ENCODE measurements at places on chromosomes 7 and 10.
A peak's percentile ranks its signal among the peaks of the same experiment; 100 is the strongest.

DNA sequence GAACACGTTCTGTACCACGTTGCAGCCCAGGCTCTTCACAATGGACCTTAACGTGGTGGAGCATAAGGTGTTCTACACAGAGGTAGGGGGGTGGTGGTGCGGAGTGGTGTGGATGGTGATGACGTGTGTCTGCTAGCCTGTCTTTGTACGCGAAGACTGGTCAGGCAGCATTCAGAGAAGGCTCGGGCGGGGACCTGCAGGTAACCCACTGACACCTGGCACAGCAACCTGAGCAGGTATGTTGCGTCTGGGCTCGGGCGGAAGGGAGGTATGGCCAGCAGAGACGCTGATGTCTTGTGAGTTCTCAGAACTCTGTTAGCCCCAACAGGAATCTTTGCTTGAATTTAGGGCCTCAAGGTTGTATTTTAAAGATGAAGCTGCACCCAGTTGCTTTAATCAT lies 55.0 kb downstream of the TRRAP start:
- H3K4me1 ChIP-seq, result peaks cover 19% of the 10 kb centered on the region
- H3K4me3 ChIP-seq, result no peak overlapping the region
- DNase-seq, result no peak
- H3K27ac ChIP-seq, result no peak overlapping the region
- H3K27me3 ChIP-seq, result no peaks in the 10 kb centered on the region

GRCh38 chr10:12333380-12334185 lies 15.8 kb upstream of the CAMK1D start:
- H3K4me3 ChIP-seq, result no peak overlapping the region
- H3K27ac ChIP-seq, result peak overlapping the region; percentile 10
- H3K4me1 ChIP-seq, result peaks cover 6% of the 10 kb centered on the region
- DNase-seq, result peak; percentile 27
- no peaks in the 10 kb centered on the region for H3K36me3 ChIP-seq

DNA sequence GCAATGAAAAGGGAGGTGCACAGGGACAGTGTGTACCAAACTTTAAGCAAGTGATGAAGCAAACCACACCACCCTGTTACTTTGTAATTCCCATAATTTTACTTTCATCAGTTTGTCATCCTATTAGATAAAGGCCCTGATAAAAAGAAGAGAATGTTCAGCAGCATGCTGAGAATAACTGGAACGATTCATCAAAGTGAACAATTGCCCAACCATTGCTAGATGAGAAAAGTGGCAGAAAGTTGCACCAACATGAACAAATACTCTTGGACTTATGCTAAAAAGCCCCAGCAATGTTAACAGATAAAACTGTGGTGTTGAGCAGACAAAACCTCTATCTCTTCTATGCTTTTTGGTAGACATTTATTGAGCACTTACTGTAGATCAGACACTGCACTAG lies 75.5 kb upstream of the PCGF5 start:
- H3K36me3 ChIP-seq, result no peaks in the 10 kb centered on the region
- peaks cover 56% of the 10 kb centered on the region for H3K27me3 ChIP-seq
- DNase-seq, result no peak
- H3K4me3 ChIP-seq, result no peak overlapping the region
- H3K4me1 ChIP-seq, result no peaks in the 10 kb centered on the region

DNA sequence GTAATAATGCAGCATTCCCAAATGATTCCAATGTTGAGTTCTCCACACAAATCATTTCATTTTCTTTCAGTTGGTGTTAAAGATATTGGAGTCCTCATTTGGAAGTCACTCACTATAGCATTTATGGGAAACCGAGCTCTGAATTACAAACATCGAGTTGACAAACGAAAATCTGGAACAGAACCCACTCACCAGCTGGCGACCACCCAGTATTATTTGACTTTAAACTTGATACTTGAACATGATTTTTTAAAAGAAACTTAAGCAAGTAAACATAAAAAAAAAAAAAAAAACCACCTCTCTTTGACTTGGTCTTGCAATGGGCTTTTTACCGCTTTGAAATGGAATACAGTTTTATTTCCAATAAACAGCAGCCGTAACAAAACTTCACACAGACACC lies 576.6 kb upstream of the C7orf33 start:
- no peak overlapping the region for H3K4me3 ChIP-seq
- H3K36me3 ChIP-seq, result no peaks in the 10 kb centered on the region
- no peak for DNase-seq
- H3K27ac ChIP-seq, result no peak overlapping the region
- no peaks in the 10 kb centered on the region for H3K4me1 ChIP-seq
- H3K27me3 ChIP-seq, result no peaks in the 10 kb centered on the region

DNA sequence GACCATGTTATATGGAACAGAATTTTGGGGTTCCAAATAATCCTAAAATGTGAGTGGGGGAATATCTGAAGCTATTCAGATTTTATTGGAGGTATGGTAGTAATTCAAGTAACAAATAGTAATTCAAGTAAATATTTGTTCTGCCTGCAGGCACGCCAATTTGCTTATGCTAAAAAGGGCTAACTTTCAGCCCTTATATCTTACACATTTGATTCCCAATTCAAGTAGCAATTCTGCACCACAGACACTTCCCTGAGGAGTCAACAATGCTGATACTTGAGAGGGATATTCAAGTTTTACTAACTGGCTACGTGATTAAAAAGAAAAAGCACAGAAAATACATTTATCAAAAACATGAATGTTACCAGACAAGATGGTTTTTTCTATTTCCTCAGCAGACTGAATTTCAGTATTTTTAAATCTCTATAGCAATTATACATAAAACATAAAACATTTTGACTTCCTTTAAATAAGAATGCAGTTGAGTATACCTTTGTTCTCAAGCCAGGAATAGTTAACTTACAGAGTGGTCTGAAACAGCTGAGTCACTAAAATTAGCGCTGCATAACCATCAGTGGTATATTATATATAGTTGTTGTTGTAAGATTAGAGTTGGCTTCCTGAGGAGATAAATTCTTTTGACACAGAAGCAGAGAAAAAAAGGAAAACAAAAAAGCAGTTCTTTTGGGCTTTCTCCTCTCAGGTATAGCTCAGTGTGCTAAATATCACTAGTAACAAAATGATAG lies 33.9 kb downstream of the MTPN start:
- no peak overlapping the region for H3K27ac ChIP-seq
- H3K4me3 ChIP-seq, result no peak overlapping the region
- H3K4me1 ChIP-seq, result peaks cover 17% of the 10 kb centered on the region
- H3K36me3 ChIP-seq, result peaks cover 5% of the 10 kb centered on the region
- DNase-seq, result no peak

DNA sequence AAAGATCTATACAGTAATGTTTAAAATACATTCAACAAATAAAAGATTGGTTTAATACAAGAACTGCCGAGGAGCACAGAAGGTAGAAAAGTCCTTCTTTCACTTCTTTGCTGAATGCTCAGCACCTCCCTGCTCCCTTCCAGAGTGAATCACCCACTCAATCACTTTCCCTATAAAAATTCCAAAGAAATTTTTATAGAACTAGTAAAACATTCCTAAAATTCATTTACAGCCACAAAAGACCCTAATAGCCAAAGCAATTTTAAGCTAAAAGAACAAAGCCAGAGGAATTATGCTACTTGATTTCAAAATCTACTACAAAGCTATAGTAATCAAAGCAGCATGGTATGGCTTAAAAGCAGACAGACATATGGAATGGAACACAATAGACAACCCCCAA lies 320.9 kb downstream of the PCLO start:
- no peaks in the 10 kb centered on the region for H3K36me3 ChIP-seq
- H3K27me3 ChIP-seq, result no peaks in the 10 kb centered on the region
- no peak overlapping the region for H3K27ac ChIP-seq
- no peak for DNase-seq

GRCh38 chr10:95820363-95820762 lies 64.4 kb downstream of the ENTPD1 start:
- H3K4me3 ChIP-seq, result no peak overlapping the region
- H3K4me1 ChIP-seq, result no peaks in the 10 kb centered on the region
- H3K27me3 ChIP-seq, result no peaks in the 10 kb centered on the region
- DNase-seq, result no peak
- H3K27ac ChIP-seq, result no peak overlapping the region

- peaks cover 11% of the 10 kb centered on the region for H3K27me3 ChIP-seq
- no peaks in the 10 kb centered on the region for H3K4me1 ChIP-seq
- H3K36me3 ChIP-seq, result no peaks in the 10 kb centered on the region
- no peak for DNase-seq
Observed at GRCh38 chr10:35259769-35260397, 76.4 kb upstream of the CCNY start.

GRCh38 chr10:124066781-124067714 lies 26.4 kb downstream of the CHST15 start:
- H3K27ac ChIP-seq, result no peak overlapping the region
- no peak for DNase-seq
- H3K4me3 ChIP-seq, result no peak overlapping the region
- peaks cover 69% of the 10 kb centered on the region for H3K27me3 ChIP-seq

DNA sequence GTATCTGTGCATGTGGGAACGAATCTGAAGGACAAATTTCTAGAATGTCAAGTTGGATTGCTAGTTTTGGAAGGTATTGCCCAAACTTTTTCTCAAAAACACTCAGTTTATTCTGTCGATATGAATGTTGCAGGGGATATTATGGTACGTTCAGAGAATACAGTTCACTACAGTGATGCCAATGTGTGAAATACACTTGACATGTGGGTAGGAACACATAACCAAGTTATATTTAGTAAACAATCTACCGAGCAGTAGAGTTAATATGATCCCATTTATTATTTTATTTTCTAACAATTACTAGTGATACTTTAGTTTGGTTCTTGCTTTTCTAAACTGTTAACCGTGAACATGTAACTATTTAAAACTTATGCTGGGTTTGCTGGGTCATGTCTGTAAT lies 37.4 kb downstream of the KIAA1217 start:
- no peaks in the 10 kb centered on the region for H3K4me1 ChIP-seq
- no peak overlapping the region for H3K27ac ChIP-seq
- H3K27me3 ChIP-seq, result no peaks in the 10 kb centered on the region

DNA sequence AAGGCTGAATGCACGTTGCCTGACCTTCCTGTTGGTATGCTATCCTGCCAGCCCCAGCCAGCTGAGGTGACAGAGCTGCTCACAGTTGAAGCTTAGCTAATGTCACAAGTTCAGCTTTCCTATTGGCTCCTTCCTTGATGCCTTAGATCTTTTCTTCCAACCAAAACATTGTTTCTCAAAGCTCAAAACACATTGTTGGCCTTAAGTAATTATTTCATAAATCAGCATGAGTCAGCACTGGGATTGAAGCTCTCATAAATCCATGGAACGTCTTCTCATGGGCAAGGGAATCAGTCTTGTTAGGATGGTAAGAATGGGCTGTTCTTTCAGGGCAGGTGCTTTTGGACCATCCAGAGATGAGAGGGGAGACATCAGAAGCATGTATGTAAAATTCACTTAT lies 128.1 kb upstream of the SAMD8 start:
- peaks cover 26% of the 10 kb centered on the region for H3K36me3 ChIP-seq
- no peak overlapping the region for H3K27ac ChIP-seq
- H3K4me1 ChIP-seq, result peaks cover 17% of the 10 kb centered on the region
- DNase-seq, result no peak
- no peaks in the 10 kb centered on the region for H3K27me3 ChIP-seq

GRCh38 chr7:88155756-88156155 lies 64.1 kb downstream of the SRI start:
- H3K4me1 ChIP-seq, result no peaks in the 10 kb centered on the region
- no peak for DNase-seq
- H3K4me3 ChIP-seq, result no peak overlapping the region
- H3K27ac ChIP-seq, result no peak overlapping the region
- H3K36me3 ChIP-seq, result peaks cover 4% of the 10 kb centered on the region
- H3K27me3 ChIP-seq, result no peaks in the 10 kb centered on the region

GRCh38 chr7:81779706-81780105 lies 9.9 kb upstream of the HGF start:
- H3K36me3 ChIP-seq, result no peaks in the 10 kb centered on the region
- no peak for DNase-seq

DNA sequence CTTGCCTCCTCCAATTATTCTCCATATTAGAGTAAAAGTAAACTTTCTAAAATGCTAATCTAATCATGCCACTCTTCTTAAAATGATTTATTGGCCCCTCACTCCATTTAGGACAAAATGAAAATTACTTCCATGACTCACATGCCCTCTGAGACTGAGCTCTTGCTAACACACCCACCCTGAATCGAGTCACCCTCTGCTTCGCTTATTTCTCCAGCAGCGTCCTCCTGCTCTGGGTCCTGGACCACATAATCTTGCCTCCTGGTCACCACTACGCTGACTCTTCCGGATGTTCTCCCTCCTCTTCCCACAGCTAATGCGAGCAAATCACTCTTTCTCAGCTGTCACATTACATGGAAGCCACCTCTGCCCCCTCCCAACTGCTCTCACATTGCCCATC lies 384.0 kb upstream of the FZD8 start:
- H3K27me3 ChIP-seq, result no peaks in the 10 kb centered on the region
- no peak for DNase-seq
- H3K27ac ChIP-seq, result no peak overlapping the region
- no peaks in the 10 kb centered on the region for H3K36me3 ChIP-seq
- H3K4me1 ChIP-seq, result no peaks in the 10 kb centered on the region

- DNase-seq, result no peak
- H3K36me3 ChIP-seq, result no peaks in the 10 kb centered on the region
- H3K27ac ChIP-seq, result no peak overlapping the region
- H3K27me3 ChIP-seq, result peaks cover 12% of the 10 kb centered on the region
Observed at GRCh38 chr10:128242641-128243040, 116.4 kb upstream of the MKI67 start.

GRCh38 chr10:5854131-5854475 lies 35.6 kb downstream of the ANKRD16 start:
- no peak overlapping the region for H3K27ac ChIP-seq
- H3K4me3 ChIP-seq, result no peak overlapping the region
- peaks cover 3% of the 10 kb centered on the region for H3K36me3 ChIP-seq
- peaks cover 30% of the 10 kb centered on the region for H3K27me3 ChIP-seq

DNA sequence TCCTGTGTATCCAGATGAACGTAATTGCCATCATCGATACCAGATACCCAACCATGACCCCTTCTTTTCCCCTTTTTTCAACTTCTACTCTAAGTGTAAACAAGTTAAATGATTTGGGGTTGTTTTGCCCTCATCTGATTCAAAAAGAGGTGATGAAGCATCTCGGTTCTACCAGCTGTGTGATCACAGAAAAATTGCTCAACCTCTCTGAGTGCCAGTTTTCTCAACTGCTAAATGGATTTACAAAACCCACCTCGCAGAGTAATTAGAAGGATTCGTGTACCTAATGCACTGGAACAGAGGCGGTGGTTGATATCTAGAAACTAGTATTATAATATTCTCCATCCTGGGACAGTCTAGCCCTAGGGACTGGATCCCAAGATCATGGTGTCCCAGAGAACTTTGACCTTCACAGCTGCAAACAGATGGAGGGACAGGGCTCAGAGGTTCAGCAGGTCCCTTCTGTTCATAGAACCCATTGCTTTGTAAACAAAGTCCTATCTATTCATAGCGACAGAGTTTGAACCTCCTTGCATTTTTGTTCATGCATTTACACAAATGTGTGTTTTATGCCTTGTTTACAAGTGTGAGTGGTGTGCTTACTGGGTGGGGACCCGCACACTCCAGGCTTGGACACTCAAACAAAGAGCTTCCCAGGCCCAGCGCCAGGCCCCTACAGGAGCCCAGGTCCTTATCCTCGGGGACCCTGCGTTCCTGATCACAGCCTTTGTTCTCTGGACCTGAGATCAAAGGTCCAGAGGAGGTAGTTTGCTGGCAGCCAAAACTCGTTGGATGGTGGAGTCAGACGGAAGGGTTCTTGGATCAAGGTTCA lies 46.4 kb downstream of the CALML3 start:
- no peak overlapping the region for H3K4me3 ChIP-seq
- no peak for DNase-seq
- H3K27me3 ChIP-seq, result peaks cover 27% of the 10 kb centered on the region
- no peaks in the 10 kb centered on the region for H3K4me1 ChIP-seq
